ENCODE measurements at places on chromosomes 3 and 15.

DNA sequence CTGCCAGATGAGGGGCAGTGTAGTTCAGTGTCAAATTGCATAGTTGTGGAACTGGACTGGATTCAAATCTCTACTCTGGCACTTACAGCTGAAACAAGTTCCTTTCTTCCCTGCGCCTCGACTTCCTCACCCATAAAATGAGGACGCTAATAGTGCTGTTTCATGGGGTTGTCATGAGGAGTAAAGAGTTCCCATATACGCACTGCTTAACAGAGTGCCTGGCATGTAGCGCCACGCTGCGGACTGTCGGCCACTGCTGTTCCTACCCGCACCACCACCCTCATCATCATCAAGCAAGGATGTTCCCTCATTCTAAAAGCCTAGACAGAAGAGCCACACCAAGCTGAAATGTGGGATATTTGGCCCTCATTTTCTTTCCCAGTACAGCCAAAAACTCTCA, 91.9 kb downstream of the CHDH start:
- no peak for DNase-seq

DNA sequence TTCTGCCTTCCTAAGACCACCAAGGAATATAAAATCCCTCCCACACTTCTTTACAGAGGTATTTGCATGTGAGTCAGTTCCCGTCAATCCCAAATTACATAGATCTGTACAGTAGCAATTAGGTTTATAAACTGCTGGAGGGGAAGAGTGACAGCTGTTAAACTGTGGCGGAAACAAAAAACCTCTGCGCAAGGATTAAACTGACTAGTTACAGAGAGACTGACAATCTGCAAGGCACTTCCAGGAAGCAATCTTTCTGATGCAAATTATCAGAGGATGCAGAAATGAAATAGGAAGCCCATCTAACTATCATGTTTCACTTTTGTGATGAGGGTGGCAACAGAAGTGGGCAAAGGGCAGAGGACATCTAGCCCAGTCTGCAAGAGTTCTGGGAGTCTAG, 150.4 kb downstream of the RTP4 start:
- no peak for DNase-seq

DNA sequence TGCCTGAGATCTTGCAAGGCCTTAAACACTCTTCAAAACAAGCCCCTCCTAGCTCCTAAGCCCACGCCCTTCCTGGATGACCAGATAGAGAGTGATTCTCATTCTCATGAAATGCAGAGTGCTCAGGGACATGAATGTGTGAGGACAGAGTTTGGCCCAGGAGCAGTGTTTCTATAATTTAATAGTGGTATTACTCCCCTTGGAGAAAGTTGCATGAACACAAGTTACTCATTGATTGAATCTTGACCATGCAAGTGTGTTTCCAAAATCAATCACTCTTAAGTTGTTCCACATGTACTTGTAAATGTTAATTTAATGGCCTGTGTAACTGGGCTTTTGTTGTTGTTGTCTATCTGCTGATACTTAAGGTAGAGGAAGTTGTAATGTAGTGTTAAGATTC, 181.6 kb downstream of the ADAMTSL3 start:
- DNase-seq, result no peak

- DNase-seq, result no peak
Measured at GRCh38 chr15:29686079-29686425, 136.2 kb downstream of the TJP1 start.

DNA sequence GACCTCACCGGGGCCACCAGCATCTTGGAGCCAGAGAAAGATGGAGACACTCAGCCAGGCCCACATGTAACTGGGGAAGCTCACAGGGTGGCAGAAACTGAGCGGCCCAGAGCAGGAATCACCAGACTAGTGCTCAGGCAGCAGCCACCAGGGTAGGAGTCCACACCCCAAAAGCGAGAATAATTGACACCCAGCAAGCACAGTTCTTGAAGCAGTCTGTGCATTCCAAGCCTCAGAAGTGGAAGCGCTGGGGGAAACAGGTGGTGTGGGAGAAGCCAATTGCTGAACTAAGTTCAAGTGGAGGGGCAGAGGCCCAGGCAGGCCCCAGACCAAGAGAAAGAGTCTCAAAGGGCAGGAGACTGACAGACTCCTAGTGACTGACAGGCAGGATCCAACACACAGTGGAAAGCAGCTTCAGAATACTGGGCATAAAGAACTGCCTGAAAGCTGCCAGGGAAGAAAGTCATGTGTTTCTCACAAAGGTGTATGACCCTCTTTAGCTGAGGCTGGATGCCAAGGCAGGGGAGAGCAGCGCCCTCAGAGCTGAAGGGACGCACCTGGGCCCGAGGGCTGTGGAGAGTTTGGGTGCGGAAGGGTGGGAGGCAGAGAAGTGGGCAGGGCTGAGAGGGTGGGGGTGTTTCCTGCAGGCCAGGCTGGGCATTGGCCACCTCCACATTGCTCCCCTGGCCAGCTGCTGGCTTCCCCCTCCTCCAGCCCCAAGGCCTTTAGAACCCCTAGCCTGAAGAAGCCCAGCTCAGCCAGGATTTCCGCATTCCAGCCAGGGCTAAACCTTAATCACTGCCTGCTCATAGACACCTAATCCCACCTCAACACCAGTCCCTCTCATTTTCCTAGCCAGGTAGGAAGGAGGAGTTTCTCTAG, 7.7 kb downstream of the NT5DC2 start:
- no peak for DNase-seq

DNA sequence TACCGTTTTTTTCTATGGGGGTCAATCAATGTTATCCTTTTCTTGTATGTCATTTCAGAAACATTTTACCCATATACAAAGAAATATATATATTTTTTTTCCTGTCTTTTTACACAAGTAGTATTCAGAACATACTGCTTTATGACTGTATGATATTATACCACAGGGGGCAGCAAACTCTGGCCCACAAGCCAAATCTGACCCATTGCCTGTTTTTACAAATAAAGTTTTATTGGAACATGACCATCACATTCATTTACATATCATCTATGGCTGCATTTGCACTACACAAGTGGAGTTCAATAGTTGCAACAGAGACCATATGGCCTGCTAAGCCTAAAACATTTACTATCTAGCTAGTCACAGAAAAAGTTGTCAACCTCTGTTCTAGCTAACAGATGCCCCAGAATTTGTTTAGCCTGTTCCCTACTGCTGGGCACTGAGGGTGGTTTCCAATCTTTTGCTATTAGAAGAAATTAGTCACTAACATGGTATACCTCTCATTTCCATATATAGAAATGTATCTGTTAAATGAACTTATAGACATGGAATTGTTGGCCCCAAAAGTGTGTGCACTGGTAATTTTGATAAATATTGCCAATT, 57.7 kb downstream of the BFSP2 start:
- no peak for DNase-seq

- no peak for DNase-seq
Measured at GRCh38 chr3:7739754-7740153, 761.9 kb upstream of the LMCD1 start.

GRCh38 chr3:149752788-149753136, 473 bp upstream of the COMMD2 start:
- no peak for DNase-seq

GRCh38 chr3:147383617-147384016, 22.7 kb downstream of the ZIC4 start:
- DNase-seq, result no peak

DNA sequence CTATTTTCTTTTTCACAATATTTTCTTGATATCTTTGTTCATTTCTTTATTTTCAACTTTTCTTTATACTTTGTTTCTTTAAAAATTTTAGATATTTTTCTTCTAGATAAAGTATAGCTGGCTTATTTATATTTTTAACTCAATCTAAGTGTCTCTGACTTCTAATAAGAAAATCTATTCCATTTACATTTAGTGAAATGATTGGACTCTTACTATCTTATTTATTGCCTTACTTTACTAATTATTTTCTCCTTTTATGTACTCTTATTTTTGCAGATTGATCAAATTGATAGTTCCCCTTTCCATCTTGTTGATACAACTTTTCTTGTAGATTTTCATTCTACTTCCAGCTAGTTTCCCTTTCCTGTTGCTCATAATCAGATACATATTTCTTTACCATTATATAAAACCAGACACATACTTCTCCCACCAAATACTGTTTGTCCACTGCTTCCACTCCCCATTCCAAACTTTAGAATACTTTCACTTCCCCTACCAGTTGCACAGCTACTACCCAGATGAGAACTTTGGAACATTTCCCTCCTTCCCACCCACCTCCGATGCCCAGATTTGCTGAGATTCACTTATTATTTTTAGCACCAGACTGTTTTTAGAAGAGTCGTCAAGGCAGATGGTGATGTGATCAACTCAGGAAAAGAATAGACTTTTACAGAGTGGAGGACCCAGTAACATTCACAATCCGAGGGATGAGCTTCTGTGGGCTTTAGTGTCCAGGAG, 151.5 kb downstream of the LIPC start:
- no peak for DNase-seq

- no peak for DNase-seq
Measured at GRCh38 chr15:96869122-96869521, 538.6 kb downstream of the NR2F2 start.

- no peak for DNase-seq
Measured at GRCh38 chr15:70826634-70827033, 27.3 kb downstream of the LARP6 start.

DNA sequence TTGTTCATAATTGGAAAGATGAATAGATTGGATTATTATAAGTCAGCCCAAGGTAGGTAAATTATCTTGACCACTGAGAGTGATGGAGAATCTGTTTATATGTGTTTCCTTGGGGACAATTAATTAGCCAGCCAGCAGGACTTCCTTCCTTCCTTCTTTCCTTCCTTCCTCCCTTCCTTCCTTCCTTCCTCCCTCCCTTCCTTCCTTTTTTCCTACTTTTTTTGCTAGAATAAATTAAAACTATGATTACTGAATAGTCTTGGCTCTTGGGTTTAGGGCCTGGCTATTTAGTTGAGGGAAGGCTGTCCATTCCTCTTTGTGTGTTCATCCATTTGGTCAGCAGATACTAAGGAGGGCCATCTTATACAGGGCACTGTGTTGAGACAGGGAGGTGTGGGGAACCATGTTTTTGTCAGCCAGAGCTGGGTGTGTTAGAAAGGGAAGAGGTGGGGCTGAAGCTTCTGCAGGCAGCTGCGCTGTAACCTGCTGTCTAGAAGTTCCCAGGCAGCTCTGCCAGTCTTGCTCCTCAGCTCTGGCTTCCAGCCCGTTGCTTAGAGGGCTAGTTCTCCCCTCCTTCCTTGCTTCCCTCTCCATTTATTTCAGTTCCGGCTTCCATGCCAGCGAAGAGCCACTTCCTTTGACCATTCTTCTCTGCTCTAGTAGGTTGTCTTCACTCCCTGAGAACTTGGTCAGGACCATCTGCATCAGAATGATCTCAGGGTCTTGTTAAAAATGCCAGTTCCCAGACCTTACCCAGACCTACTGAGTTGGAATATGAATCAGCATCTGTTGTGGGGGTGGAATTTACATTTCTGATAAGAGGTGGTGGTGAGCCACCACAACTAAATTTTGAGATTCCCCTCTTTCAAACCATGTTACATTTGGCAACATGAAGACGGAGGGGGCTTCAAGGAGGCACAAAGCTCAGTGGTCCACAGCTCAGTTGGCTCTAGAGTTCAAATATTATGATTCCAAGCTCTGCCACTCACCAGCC, 113.9 kb downstream of the DGKG start:
- no peak for DNase-seq

DNA sequence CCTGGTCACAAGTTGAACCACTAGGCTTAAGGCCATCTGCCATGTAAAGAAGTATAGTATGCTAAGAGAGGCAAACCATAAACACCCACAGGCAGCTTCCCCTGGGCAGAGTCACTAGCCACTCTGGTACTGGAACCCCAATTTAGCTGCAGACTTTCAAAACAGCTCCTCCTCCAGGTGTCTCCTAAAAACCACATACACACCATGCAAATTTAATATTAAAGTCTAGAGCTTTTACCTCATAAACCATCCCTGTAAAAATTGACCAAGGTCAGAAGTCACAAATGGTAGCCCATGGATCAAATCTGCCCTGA, 99.1 kb upstream of the STT3B start:
- no peak for DNase-seq

GRCh38 chr3:52171514-52172261, 17.5 kb upstream of the POC1A start:
- DNase-seq, result no peak

GRCh38 chr3:163776743-163777142, 1301.6 kb downstream of the SI start:
- DNase-seq, result no peak

DNA sequence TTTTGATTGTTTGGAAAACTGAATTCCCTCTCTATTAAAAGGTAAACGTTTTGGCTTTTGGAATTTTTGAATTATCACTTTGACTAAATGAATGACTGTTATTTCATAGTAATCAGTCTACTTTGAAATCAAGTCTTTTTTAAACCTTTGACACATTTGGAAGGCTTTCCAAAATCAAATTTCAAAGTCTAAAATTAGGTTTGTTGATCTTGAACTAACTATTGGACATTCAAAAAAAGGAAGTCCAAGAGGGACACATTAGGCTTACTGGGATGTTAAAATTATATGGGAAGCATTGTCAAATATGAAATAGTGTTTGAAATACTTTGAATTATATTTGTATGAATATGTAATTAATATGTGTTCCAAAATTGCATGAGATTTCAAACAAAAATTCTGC, 45.2 kb upstream of the AADACL2 start:
- DNase-seq, result no peak

DNA sequence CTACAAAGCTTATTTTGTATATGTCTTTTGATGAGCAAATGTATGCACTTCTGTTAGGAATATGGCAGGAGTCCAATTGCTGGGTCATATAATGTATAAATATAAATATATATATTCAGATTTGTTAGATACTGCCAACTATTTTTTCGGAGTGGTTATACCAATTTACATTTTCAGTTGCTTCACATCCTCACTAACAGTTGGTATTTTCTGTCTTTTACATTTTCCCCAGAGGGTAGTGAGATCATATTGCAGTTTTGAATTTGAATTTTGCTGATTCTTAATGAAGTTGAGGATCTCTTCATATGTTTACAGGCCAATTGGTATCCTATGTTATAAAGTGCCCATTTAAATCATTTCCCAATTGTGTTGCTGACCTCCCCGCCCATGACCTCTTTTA, 139.0 kb upstream of the KCNMB2 start:
- no peak for DNase-seq

GRCh38 chr3:189361103-189361835, 189.5 kb downstream of the TPRG1 start:
- no peak for DNase-seq

DNA sequence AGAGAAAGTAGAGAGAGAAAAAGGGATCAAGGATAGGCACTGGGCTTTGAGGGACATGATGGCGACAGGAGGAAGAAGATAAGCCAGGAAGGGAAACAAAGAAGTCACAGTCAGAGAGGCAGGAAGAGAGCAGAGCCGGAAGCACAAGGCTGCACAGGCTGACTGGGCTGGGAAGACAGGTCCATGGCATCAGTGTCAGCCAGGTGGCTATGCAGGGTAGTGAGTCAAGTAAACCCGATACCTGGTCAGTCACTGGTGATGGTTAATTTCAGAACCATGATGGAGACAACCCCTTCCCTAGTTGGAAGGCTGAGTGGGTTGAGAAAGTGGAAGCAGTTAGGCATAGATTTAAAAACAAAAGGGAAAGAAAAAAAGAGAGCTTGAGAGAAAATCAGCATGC, 203.8 kb downstream of the EPHB1 start:
- no peak for DNase-seq

- no peak for DNase-seq
Measured at GRCh38 chr3:10996345-10997013, 3.9 kb downstream of the SLC6A1 start.

- no peak for DNase-seq
Measured at GRCh38 chr3:72411843-72412242, 436.4 kb downstream of the SHQ1 start.

- DNase-seq, result peak; percentile 40
Measured at GRCh38 chr3:196740481-196741248, 1.0 kb downstream of the PAK2 start.
